ENCODE measurements at places on chromosomes 3 and 15. TPM values are rescaled to one million over a fixed set of nuclear protein-coding genes. Genes with fewer than 3 reads are reported as not detected.

- H3K27ac ChIP-seq: no peak overlapping the region
- H3K4me3 ChIP-seq: no peak overlapping the region
- no peaks in the 10 kb centered on the region for H3K4me1 ChIP-seq
- no peaks in the 10 kb centered on the region for H3K36me3 ChIP-seq
Observed at GRCh38 chr15:79967298-79968182, 3.5 kb downstream of the BCL2A1 start.

DNA sequence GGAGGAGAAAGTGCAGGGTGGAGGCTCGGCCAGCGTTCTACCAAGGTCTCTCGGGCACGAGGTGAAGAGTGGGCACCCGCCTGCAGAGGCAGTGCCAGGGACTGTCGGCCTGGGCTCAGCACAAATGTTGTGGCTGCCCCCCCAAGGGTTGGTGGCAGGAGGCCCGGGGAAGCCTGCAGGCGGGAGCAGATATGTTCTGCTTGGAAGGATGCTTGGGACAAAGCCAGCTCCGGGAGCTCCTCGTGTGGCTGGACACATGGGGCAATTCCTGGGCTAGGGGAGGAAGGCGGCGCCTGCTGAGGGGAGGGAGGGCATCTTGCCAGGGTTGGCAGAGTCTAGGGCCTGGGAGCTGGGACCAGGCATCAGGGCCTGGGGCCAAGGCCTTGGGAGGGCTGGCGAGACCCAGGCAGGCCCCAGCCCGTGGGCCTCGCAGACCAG, 30.4 kb upstream of the FBLN2 start:
- no peak overlapping the region for H3K27ac ChIP-seq
- peak; percentile 86 for DNase-seq
- no peaks in the 10 kb centered on the region for H3K27me3 ChIP-seq
- no peak overlapping the region for H3K4me3 ChIP-seq

HAPLN3 gene
- not detected for polyA plus RNA-seq

IGF2BP2 gene
- 20.7 TPM for polyA plus RNA-seq
